Suppressor macrophage treated with lipopolysaccharide for 4 hours (primary cell): ENCODE measurements at places on chromosomes 11 and 22.

GRCh38 chr11:28566339-28567089 is 458.3 kb downstream of the METTL15 start:
- peak; percentile 3 for DNase-seq

DNA sequence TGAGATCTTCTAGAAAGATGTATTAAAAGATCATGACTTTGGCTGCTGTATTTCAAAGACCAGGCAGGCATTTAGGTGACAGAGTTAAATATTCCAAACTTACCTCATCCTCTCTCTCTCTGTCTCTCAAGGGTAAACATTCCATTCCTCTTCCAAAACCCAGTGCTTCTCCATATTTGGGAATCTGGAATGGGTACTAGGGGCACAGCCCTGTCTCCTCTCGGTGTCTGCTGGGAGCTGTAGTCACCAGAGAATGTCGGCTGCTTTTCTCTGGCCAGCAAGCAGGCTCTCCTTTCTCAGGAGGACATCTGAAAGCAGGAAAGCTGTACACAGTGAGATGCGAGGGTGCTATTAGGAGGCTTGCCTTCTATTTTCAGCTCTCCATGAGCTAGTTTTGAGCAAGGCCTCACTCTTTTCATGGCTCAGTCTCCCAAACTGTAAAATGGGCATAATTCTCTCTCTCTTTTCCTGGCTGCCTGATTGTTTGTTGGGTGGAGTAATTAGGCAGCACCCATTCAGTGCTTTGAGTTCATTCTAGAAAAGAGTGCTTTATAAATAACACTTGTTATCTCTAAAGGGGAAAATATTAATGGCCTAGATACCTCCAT is 9.3 kb upstream of the PEX26 start:
- DNase-seq, result no peak

- no peak for DNase-seq
Measured at GRCh38 chr22:36297568-36297967, 44.6 kb downstream of the APOL1 start.

GRCh38 chr11:133790995-133791394 is 54.3 kb downstream of the SPATA19 start:
- no peak for DNase-seq
